Fibroblast of skin of back (primary cell): ENCODE measurements at places on chromosomes 11 and 22.
A peak's percentile ranks its signal among the peaks of the same experiment; 100 is the strongest.

- DNase-seq, result peak; percentile 77
Observed at GRCh38 chr22:19179497-19180048, 1.0 kb upstream of the SLC25A1 start.

- no peak for DNase-seq
Observed at GRCh38 chr22:47564651-47565434, 802.4 kb downstream of the TBC1D22A start.

GRCh38 chr11:134503100-134503499 lies 91.1 kb upstream of the B3GAT1 start:
- DNase-seq, result no peak

DNA sequence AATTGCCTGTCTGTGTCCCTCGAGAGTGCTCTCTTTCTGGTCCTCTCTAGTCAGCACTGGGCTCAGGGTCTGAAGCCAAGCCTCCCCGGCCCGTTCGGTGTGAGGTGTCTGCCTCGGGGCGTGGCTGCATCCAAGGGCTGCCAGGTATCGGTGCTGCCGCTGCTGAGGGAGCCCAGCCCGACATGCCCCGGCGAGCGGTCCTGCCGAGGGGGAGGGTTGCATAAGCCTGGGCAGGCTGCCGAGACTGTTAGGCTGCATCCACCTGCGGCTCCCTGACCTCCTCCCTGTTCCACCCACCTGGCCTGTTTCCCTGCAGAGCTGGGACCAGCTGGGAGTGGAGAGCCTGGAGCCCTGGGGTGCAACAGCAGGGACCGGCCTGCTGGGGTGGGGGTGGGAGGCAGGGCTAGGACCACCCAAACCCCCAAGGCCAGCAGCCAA lies 6.3 kb downstream of the OVOL1 start:
- no peak for DNase-seq

DNA sequence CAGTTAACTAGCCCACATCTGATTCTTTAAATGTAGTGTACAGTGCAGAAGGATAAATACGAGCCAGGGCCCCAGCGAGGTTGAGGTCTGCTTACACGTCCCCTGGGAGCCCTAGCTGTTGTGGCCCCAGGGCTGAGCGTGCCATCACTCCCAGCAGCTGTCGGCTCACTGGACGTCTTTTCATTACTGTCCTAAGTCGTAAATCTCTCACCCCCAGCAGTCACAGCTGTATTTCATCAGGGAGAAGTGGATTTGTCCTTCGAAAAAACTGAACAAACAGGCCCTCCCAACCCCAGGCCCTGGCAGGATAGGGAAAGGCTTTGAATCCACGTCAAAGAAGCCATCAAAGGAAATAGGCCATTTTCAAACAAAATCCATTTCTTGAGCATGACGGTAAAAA lies 110.4 kb upstream of the CSNK2A3 start:
- peak; percentile 84 for DNase-seq

DNA sequence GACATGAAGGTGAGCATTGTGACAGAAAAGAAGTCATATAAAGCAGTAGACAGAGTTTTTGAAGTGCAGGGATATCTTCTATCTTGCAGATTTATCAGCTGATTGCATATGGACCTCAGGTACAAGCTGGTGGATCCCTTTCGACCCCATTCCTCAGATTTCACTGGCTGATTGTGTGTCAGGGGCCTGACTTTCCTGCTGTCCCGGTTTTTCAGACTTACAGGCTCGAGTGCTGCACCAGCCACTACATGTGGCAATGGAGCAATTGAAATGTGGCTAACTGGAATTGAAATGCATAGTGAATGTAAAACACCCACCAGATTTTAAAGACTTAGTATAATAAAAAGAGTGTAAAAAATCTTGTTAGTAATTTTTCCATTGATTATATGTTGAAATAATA lies 50.3 kb downstream of the CLMP start:
- no peak for DNase-seq

DNA sequence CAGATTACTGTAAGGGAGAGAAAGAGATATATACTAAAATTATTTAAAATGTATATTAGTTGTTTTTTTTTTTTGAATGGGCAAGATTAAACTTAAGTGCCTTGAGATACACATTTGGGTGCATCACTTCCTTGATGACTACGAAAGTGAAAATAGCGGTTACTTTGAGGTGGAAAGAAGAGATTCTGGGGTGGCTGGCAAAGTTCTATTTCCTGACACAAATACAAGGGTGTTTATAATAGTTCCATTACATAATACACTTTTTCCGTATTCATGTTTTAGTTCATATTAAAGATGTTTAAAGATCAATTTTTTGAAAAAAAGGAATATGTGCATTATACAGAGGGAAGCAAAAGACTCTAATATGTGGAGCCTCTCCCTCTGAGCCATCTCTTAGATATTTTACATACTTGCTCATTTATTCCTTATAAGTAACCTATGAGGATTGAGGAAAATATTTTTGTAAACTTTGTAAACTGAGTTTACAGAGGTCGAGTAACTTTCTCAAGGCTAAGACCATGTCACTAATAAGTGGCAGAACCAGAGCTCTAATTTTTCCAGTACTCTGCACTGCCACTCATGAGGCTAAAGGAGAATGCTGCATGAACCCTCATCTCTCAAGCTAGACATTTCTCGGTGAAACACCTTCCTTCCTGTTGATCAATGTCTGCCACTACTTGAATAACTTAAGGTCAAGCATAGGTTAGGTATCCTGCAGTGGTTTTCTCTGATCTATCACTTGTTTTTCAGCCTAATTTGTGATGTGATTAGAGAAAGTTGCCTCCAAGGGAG lies 58.6 kb downstream of the DDIAS start:
- no peak for DNase-seq

DNA sequence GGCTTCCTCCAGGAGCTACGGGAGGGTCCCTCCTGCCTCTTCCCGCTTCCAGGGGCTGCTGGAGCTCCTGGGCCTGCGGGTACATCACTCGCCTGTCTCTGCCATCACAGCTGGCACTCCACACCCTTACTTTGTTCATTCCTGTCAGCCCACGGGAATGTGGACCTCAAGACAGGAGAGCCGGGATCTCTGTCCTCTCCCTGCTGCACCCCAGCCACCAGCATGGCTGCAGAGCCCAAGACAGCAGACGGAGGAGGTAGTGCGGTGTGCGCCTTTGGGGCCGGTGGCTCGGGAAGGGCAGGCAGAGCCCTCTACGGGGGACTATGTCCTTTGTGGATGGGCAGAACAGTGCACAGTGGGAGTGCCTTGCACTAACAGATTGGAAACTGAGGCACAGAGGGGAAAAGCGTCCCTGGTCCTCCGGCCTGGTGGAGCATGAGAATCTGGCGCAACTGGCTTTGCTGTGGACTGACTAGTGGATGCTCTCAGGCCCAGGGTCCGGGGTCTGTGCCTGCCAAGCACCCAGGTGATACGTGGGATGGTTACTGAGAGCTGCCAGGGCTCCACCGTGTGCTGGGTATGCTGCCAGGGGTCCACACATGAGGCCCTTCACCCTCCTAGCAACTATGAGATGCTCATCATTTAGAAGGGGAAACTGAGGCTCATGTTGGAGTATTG lies 47.3 kb downstream of the IGF2 start:
- no peak for DNase-seq

GRCh38 chr11:34758262-34758661 lies 137.4 kb downstream of the EHF start:
- DNase-seq, result no peak

GRCh38 chr11:66768818-66769217 lies 39.8 kb upstream of the SPTBN2 start:
- DNase-seq, result no peak

DNA sequence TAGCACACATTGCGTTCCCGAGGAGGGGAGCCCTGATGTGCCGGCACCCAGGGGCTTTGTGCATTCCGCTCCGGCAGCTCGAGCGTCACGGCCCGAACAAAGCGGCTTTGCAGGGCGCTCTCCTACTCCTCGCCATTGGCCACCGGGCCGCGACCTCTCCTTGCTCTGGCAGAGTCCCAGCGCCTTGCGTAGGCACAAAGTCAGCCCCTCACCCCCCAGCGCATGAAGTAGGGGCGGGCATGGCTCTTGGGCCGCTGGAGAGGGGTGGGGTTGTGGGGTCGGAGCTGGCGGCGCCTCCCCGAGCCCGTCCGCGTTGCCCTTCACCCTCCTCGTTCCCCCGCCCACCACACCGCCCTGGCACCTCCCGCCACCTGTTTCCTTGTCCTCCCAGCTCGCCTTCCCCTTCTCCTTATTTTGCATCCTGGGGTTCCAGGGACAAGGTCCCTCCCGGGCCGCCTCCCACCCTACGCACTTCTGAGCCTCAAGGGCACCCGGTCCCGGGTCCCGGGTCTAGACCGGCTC lies 753 bp upstream of the PPARA start:
- no peak for DNase-seq

GRCh38 chr11:57251491-57252104 lies 14.5 kb upstream of the APLNR start:
- peak; percentile 42 for DNase-seq

DNA sequence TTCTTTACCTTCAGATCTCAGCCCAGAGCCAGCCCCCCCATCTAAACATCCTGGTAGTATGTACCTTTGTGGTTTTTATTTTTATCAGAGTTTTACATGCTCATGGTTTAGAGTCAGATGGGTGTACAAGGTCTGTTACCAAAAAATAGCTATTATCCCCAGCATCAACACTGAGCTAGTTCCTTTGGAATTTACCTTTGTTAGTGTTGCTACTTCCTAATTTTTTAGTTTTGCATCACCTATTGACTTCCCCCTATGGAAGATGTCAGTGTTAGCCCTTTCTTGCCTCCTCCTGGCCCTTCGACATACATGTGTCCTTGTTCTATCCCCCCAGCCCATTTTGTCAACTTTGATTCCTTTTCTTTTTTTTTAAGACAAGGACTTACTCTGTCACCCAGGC lies 7.4 kb downstream of the UPB1 start:
- DNase-seq, result no peak

- DNase-seq, result no peak
Observed at GRCh38 chr22:45931042-45931441, 45.9 kb downstream of the WNT7B start.

- DNase-seq, result peak; percentile 94
Observed at GRCh38 chr22:31661851-31662667, at the start of gene PISD. Gene PISD (minus strand): TSS chr22:31662215. CDS start chr22:31662208, 7 bp downstream.

DNA sequence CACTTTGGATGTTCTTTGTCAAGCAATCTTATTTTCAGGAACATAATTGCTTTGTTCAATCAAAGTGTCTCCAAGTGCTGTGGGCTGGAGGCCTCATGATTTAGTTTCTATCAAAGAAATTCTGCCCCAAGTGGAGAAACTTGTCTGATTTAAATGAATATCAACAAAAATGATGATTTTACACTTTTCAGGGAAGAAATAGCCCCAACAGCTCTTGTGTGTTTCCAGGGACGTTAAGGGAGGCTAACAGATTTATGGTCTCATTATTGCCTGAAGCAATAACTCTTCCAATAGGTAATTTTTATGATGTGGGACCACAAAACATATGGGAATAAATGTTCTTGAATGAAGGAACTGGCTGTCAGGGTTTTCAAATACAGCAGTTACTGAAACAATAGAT lies 699.1 kb downstream of the FAM181B start:
- no peak for DNase-seq

- no peak for DNase-seq
Observed at GRCh38 chr11:44711787-44712608, 14.8 kb upstream of the TSPAN18 start.

DNA sequence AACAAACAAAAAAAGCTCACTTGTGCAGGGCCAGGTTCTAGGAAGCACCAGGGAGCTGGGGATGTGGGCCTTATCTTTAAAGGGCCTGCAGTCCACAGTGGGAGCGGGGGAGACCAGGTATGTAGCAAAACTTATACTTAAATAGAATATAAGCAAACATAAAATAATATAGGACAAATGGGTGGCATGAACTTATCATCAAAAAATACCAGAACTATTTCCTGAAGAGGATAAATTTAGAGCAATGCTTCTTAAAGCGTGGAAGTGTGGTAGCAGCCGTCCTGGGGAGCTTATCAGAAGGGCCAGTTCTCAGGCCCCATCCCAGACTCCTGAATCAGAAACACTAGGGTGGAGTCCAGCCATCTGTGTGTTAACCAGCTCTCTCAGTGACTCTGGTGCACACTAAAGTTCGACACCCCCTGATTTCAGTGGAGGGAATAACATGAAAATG lies 9.3 kb downstream of the VPS26B start:
- no peak for DNase-seq

- no peak for DNase-seq
Observed at GRCh38 chr22:35882211-35883030, 146.2 kb downstream of the RBFOX2 start.

DNA sequence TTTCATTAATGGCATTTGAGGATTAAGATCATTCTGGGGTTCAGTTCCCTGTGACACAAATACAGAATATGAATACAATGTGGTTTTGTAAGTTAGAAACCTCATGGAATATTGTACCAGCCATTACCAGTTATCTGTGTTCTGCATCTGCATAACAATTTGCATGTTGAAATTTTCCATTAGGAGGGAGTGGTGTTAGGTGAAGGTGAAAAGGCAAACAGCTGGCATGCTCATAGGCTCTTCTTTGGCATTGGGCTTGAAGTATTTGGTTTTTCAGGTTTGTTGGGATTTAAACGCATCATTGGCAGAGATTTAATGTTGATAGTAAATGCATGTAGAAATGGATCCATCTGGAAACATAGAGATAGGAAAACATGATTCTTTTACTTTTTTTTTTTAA lies 18.6 kb downstream of the RTN3 start:
- DNase-seq, result no peak
